ENCODE measurements at places on chromosomes 6 and 20.
A peak's percentile ranks its signal among the peaks of the same experiment; 100 is the strongest.

DNA sequence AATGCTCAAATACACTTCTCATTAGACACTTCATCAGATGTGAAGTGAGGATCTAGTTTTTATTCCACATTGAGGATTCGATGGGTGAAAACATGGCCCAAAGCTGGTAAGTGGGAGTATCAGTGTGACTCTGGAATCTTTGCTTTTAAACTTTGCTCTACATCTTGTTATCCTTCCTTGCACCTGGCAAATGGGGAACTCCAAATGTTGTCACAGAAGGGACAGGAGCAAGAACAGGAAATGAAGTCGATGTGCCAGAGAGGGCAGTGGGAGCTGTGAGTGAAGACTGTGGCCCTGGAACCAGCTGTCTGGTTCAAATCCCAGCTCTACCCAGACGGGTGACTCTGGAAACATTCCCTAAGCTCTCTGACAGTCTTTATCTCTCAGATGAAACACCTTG is 86.7 kb upstream of the AGPAT4 start:
- DNase-seq: no peak

DNA sequence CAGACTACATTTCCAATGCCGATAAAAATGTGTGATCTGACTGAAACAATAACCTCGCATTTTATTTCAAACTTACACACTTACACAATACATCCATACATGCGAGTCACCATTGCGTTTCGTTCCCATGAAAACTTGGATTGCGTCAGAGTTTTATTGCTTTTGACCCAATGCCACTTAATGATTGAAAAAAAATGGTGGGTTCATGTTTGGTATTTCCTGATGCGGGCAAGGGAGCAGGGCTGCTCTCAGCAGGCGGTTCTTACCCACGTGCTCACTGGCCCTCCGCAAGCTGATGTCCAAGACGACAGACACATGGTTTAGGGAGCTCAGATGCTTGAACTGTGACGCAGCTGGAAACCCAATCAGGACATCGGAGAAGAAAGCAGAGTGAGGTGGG is 281.0 kb upstream of the SULF2 start:
- DNase-seq: no peak

DNA sequence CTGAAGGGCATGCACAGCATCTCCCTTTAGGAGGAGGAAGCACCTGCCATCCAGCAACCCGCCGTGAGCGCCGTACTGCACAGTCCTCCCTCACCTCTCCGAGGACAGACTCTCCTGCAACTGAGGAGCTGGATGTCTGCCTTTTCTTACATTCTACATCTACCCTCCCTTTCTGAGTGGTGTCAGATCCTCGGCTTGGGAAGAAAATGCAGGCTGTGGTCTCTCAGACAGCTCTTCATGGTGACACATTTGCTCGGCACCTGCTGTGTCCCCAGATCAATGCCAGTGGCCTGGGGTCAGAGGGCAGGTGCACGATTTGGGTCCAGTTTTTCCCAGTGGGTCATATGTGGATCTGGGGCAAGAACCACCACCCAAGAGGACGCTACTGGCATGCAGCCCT is 40.1 kb upstream of the BHLHE23 start:
- DNase-seq: no peak

- no peak for DNase-seq
Measured at GRCh38 chr20:1467355-1468116, 887 bp upstream of the NSFL1C start.

DNA sequence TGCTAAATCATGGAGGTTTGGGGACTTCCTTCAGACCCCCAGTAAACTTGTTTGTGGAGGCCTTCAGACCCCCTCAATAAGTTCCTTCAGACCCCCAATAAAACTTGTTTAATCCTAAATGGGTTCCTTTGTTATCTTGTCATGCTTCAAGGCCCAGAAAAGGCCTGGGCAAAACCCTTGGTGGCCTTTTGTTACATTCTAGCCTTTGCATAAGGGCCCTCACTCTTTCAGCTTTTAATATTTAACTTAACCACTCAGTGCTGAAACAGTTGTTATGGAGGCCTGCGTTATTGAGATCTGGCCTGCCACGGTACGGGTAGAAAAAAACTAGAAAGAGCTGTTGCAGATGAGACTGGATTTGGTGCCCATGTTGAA is 4.3 kb upstream of the DYNLRB1 start:
- DNase-seq: no peak

DNA sequence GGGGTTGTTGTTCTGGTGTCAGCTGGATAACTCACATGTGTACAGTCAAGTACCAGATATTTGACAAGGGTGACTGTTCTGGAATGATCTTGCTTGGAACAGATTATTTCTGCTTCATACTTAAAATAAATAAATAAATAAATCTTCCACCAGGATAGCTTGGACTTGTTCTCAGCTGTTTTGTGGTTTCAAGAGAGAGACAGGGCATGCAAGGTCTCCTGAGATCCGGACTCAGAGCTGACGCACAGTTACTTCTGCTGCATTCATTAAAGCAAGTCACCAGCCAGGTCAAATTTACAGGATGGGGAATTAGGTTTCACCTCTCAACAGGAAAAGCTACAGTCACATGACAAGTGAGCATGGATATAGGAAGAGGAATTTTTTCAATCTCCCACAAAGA is 285.0 kb upstream of the SPTLC3 start:
- DNase-seq: peak; percentile 3

DNA sequence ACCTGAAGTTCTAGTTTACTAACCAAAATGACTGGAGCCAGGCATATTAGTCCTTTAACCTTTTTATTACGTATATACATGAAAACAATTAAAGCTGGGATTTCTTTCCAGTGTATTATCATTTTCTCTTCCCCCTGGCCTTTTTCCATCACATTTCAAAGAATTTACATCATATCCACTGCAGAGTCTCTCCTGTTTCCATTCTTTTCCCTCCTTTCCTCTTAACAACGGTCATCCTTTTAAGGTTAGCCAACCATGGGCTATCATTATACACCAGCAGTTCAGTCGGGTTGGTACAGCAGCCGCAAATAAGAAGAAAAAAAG is 104.6 kb downstream of the TFAP2A start:
- no peak for DNase-seq

DNA sequence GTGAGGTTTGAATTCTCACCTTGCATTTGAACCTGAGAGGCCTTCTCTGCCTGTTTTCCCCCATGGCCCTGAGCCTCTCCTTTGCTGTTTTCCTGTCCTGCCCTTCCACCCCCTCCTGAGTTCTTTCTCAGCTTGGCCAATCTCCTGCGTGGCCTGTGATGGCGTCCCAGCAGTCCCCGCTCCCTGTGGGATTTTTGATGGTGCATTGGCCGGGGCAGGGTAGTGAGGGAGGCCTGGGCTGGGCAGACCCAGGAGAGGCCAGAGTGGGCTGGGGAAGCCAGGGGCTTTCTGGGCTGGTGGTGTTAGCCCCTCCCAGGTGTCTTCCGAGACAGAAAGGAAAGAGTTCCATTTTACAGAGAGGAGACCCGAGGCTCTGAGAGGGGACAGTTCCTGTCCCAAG is 6.3 kb downstream of the CEBPB start:
- DNase-seq: no peak

DNA sequence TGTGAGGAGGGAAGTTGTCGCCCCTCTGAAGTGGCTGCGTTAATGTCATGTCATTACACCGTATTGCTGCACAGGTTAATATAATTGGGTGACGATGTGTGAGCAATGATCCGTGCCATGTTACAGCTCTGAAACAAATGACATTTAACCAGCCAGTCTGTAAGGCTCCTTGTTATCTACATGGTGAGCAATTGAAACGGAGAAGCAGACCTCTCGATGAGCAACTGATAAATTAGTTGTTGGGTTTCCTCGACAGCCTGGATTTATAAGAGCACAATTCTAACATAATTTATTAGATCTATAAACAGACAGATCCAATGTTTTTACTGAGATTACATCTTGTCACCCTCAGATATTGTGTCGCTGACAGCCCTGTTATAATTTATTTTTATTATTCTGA is 49.9 kb upstream of the MAFB start:
- DNase-seq: no peak

DNA sequence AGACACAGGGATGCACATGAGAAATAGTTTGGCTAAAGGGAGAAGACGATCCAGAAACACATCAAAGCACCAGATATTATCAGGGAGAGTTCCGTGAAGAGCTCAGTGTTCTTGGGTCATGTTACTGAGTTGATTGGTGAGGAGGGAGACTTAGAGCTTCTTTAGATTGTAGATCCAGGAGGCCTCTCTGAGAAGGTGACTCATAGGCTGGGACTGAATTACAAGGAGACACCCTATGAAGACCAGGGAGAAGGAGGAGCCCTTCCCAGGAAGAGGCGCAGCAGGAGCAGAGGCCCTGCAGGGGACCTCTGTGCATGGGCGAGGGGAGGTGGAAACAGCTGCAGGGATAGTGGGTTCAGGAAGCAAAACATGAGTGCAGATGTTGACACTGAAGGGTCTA is 196.5 kb downstream of the SLC24A3 start:
- DNase-seq: no peak

- no peak for DNase-seq
Measured at GRCh38 chr6:123127807-123128206, 131.8 kb downstream of the CLVS2 start.

DNA sequence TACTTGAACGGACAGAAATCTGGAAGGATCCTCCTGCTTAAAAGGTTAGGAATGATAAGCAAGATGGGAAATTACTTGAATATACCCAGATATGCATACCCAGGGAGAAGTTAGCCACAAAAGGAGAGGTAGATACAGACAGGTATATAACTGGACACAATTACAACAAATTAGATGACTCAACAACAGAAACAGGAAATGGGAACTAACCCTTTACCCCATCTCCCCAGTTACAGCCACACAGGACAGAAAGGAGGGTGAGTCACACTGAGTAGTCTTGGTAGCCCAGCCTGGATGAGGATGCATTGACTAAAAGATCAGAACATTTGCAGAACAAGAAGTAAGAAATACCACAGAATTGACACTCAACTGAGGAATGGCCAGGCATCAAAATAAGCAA is 61.2 kb downstream of the C6orf52 start:
- peak; percentile 68 for DNase-seq

- DNase-seq: no peak
Measured at GRCh38 chr6:70673601-70674000, 5.9 kb downstream of the SMAP1 start.

DNA sequence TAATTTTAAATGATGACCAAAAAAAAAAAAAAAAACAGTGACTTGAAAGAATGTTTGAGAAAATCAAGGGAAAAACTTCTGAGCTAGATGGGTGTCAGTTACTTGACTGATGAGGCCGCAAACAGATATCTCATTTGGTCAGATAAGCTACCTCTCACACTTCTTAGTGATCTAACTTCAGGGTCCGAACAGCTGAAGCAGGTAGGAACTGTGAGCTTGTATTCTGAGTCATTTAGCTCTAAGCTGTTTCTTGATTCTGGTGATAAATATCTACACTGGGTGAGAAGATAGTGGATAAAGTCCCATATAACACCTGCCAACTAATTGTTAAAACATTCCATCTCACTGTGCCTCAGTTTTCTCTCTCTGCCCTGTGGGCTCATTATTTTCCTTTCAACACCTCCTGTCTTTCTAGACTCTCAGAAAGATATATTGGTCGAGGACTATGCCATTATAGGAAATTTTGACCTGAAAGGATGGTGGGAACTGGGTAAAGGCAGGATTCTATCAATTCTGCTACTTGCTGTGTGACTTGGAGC is 7.7 kb downstream of the KIF3B start:
- no peak for DNase-seq

DNA sequence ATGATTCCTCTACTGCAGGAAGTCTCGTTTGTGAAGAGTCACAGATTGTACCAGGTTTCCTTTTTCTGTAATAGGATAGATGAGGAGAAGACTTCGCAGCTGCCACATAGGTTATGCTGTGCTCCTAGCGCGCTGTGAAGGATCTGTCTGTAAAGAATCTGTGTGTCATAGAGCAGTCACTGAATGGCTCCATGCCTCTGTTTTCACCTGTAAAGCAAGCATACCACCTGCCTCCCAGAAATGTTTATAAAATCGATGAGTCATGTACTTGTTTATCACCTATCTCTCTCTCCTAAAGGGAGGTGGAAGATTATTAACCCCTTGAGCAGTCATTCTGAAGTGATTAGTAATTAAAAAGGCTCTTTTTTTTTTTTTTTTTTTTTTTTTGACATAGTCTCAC is 86.6 kb downstream of the TFAP2B start:
- DNase-seq: no peak

DNA sequence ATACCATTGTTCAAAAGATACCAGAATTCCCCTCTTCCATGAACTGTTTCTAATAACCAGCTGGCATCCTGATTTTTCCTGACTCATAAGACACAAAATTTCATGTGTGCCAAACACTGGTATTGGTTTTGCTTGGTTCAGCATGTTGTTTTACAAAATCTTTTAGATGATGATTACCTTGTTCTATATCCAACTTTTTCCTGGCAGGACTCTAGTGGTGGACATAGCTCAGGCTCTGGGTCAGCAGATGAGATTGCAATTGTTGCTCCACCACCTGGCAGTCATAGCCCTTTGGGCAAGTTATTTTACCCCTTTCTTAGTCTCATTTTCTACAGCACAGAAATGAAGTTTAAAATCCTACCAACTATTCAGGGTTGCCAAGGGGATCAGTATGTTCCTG is 6.2 kb downstream of the TRIM38 start:
- DNase-seq: no peak

GRCh38 chr20:35461620-35462019 is 6.2 kb downstream of the CEP250 start:
- DNase-seq: no peak

- DNase-seq: no peak
Measured at GRCh38 chr6:84062519-84063154, 29.1 kb downstream of the MRAP2 start.

DNA sequence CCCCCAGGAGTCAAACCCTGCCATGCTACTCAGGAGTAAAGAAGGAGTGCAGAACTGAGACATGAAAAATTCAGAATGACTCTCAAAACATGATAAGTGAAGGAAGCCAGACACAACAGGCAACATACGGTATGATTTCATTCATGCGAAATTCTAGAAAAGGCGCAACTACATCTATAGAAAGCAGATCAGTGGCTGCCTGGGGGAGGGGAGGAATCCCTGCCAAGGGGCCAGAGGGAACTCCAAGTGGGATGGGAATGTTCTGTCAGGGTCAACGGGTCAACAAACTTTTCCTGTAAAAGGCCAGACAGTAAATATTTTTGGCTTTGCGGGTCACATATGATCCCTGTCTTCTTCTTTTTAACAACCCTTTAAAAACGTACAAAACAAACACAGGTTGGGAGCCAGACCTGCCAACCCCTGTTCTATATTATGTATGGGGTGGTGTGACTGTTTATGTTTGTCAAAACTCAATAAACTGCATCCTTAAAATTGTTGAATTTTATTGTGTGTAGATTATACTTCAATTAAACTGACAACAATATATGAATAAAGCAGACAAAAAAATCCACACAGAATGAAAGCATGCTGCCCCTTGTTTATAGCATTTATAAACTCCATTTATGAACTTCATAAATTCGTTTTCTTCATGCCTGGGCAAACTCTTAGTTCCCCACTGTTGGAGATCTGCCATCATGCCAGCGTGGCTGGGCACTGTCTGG is 56.6 kb upstream of the TRAF3IP2 start:
- no peak for DNase-seq
